Lower leg skin (tissue), 4 donors: ENCODE measurements at places on chromosomes 3 and 15.

DNA sequence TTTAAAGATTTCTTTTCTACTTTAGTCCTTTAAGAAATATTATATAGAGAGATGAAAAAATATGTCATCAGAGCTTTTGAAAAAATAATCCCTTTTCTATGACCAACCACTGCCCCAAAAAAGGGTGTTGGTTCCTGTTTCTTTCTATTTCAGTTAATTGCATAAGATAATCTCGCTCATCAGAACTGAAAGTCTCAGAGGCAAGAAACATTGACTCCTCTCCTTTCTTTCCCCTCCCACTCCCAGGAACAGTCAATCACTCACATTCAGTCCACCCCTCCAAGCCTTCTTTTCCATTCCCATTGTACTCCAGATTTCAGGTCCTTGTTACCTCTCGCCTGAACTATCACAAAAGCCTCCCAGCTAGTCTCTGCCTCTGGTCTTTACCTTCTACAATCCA lies 153.7 kb upstream of the ABI3BP start:
- DNase-seq: no peak

DNA sequence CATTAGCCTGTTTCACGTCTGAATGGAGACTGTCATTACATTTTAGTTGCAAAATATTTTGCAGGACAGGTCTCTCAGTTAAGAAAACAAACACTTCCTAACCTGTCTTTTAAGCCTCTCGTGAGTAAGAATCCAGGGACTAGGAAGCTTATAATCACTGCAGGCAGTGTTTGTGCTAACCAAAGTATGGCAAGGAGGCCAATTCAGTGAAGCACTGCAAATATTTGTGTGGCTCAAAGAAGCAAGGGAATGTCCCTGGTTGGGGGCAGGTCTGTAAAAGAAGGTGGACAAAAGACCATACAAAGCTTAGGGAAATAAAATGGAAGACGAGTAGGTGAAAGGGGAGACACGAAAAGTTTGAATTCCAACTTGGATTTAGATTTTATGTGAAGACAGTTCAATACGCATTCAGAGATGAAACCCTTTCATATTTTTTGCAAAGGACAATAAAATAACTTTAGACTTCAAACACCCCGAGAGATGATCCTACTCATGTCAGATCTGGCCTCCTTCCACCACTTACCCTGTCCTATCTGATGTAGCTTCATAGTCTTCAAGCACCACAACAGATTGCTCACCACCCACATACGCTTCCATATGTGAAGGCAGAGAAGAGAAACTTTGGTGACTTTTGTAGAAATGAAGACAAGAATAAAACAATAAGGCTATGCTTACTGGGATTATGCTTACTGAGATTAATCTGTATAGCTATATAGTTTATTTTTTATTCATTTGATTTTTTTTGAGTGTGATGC lies 240.9 kb downstream of the TUSC7 start:
- no peak for DNase-seq

DNA sequence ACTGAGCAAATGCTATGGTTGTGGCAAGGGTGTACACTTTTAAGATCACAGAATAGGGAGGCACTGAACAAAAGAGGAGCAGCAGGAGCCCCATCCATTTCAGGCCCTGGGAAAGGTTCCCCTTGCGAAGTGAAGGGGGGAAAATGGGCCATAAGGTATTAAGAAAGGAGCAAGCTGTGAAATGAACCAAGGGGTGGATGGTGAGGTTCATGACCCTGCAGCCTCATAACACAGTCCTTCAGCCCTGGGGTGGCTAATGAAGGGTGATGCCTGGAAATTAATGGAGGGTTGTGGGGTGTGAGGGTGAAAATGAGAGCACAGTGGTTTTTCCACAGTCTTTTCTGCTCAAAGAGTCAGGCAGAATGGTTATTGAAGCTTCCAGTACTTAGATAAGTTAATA lies 150.1 kb downstream of the PDZRN3 start:
- DNase-seq: no peak

- DNase-seq: no peak
Observed at GRCh38 chr3:178152031-178152806, 384.0 kb upstream of the KCNMB2 start.

DNA sequence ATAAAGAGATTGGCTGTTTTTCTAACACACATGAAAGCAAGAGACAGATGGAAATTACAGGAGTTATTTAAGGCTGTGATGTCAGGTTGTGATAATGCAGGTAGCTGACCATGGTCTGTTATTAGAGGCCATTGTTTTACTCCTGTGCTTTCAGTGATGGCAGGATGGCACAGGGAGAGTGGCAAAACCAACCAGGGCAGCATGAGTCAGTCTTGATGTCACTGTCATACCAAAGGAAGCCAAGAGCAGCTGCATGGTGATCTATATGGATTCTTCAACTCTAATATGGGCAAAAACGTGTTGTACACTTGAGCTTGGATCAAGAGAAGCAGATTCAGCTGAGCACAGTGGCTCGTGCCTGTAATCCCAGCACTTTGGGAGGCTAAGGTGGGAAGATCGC lies 91.8 kb upstream of the LMOD3 start:
- DNase-seq: no peak

GRCh38 chr15:44530653-44531052 lies 6.3 kb upstream of the EIF3J start:
- no peak for DNase-seq

- no peak for DNase-seq
Observed at GRCh38 chr3:99915906-99916432, 98.3 kb downstream of the CMSS1 start.

DNA sequence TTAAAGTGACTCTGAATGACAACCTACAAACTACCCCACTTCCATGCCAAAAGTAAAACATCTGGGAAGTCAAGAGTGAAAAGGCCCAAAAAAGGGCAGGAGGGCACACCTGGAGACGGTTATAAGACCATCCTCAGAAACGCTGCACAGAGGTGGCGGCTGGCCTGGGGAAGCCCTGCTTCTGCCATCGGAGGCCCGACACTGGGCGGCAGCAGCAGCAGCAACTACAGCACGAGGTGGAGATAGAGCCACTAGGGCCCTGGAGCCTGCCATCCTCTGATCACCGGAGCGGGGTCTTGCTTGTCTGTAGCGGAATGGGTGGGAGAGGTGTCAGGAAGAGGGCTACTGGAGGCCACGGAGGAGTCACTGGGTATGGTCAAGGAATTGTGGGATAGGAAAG lies 283.3 kb downstream of the ADAMTS17 start:
- no peak for DNase-seq
